ENCODE measurements at places on chromosomes 5 and 9. TPM values are rescaled to one million over a fixed set of nuclear protein-coding genes. Genes with fewer than 3 reads are reported as not detected.
A peak's percentile ranks its signal among the peaks of the same experiment; 100 is the strongest.

RGMB gene
- total RNA-seq = 13.2 TPM

DNA sequence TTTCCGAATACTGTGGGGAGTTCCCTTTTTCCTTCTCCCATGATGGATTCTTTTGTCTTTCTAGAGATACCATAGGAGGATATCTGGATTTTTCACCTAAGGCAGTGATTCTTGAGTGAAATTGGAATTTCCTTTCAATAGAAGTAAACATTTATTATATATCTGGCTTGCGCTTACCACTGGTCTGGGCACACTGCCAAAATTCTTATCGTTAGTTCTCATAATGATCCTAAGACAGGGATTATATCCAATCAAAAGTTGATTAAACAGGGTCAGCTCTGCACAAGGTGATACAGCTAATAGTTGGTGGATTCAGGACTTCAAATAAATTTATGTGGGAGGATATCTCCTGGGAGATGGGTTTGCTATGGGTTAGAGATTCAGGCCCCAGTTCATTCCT, 9.6 kb downstream of the TLE4 start:
- no peak for DNase-seq

GRCh38 chr5:117144086-117144485, 569.5 kb upstream of the SEMA6A start:
- no peak for DNase-seq

GRCh38 chr9:106039151-106039935, 345.0 kb downstream of the TMEM38B start:
- no peak for DNase-seq

GRCh38 chr5:3889412-3890142, 293.9 kb downstream of the IRX1 start:
- peak; percentile 13 for DNase-seq

- no peak for DNase-seq
Observed at GRCh38 chr5:3033033-3033755, 281.7 kb upstream of the IRX2 start.

DNA sequence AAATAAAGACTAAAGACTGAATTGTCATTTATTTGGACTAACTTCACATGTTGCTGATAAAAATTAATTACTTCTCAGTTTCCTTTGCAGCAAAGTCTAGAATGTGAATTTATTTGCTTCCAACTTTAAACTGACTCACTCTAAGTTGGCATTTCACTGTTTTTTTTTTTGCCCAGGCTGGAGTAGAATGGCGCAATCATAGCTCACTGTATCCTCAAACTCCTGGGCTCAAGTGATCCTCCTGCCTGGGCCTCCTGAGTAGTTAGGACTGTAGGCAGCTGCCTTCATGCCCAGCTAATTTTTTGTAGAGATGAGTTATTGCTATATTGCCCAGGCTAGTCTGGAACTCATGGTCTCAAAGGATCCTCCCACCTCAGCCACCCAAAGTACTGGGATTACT, 3.5 kb downstream of the CCNB1 start:
- DNase-seq = peak; percentile 10

CD14 gene
- not detected for total RNA-seq

ENG gene
- total RNA-seq = 6.8 TPM

SH3PXD2B gene
- 8.3 TPM for total RNA-seq

DNA sequence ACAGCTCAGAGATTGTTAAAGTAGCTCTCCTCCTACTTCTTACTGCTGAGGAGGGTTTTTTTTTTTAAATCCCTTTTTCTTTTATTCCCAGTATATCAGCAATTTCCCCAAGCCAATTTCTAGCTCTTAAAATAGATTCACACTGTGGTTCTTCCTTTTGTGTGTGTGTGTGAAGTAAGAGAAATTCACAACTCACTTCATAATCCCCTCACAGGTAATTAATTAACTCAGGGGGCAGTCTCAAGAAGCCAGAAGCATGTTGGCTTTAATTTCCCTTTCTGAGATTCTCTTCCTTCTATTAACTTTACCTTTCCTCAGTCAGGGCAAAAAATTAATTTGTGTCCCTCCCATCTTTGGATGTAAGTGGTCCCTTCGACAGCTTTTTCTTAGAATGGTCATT, 71.0 kb upstream of the HMHB1 start:
- DNase-seq = peak; percentile 51

- DNase-seq = no peak
Observed at GRCh38 chr9:79007701-79008483, 563.9 kb upstream of the TLE4 start.

BAAT gene
- total RNA-seq = 0.94 TPM

CTSL gene
- total RNA-seq = 79.2 TPM

- peak; percentile 84 for DNase-seq
Observed at GRCh38 chr5:74762599-74762998, 4.3 kb downstream of the GFM2 start.

GRCh38 chr5:173592050-173592669, 24.3 kb downstream of the BOD1 start:
- DNase-seq = no peak

DNA sequence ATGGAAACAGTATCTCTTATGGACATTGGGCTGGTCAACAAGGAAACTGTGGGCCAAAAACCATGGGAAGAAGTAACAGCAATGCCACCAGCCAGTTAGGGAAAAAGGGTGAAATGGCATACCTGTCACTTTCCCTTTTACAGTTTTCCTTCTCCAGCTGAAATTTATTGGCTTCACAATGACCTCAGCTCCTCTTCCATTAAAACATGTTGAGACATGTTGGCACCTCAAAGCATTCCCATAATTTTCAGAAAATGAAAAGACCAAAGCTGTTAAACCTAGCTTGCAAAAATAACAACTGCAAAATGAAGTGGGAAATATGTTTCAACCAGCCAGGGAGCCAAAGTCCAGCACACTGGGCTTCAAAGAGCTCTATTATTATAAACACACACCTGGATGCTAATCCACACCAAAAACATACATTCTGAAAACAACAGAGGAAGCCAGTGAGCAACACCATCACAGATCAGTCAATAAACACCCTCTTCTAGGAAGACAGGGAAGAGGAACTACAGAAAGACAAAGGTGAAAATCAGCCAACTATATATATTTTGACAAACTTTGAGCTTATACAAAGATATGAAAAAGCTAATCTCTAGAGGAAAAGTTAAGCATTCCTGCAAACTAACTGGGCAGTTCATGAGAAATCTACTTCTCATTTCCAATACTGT, 78.4 kb upstream of the PTGER4 start:
- no peak for DNase-seq

SPINK4 gene
- not detected for total RNA-seq

DNA sequence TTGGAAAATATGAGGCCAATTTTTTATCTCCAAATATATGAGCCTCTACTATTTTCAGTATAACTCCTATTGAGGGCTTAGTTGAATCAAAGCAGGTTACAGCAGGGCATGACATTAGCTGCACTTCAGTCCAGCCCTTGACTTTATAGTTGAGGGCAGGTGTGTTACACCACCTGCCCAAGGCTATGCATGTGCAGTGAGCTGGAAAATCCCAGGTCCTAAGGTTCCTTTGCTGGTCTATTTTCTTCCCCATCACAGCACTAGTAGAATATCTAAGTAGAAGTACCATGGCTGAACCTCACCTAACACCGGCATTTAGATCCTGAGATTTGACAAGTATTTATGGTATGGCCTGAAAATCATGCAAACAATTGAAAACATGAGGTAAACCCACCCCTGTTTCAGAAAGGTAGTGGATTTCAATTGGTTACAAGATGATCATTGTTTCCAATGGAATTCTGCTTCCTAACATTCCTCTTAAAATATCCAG, 201.1 kb downstream of the SEMA5A start:
- DNase-seq = peak; percentile 55

SLC36A3 gene
- not detected for total RNA-seq

DNA sequence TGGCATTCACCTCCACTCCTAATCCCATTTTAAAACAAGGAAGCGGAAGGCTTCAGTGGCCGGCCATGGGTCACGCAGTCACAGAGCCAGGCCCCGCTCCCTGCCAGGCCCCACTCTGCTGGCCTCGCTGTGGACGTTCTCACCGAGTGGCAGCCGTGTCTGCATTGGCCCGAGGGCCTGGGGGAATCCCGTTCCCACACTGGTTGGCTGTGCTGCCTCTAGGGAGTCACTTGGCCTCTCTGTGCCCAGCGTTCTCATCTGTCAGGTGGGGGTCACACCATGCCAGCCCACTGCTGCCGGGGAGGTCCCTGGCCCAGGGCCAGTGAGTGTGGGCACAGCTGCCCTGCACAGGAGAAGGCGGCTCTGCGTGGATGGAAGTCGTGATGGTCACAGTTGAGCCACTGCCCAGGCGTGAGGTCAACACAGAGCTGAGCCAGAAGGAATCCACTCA, 13.4 kb upstream of the SLC9A3 start:
- no peak for DNase-seq

- peak; percentile 59 for DNase-seq
Observed at GRCh38 chr5:10789021-10789420, 28.0 kb upstream of the DAP start.

GABRA1 gene
- not detected for total RNA-seq

GRCh38 chr5:79561525-79561893, 47.6 kb upstream of the HOMER1 start:
- DNase-seq = no peak

ZNF879 gene
- total RNA-seq = 2.8 TPM

RETREG1 gene
- total RNA-seq = 175 TPM

DNA sequence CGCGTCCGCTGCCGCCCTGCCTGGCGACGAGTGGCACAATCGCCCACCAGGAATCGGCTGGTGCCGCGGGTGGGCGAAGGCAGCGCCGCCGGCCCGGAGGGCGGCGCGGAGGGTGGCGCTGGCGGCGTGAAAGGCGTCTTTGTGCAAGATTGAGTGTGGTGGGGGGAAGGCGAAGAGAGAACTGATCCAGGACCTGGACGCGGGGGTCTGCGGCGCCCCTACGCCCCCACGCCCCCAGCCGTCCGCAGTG, 4.6 kb upstream of the RGMB start:
- no peak for DNase-seq

DNA sequence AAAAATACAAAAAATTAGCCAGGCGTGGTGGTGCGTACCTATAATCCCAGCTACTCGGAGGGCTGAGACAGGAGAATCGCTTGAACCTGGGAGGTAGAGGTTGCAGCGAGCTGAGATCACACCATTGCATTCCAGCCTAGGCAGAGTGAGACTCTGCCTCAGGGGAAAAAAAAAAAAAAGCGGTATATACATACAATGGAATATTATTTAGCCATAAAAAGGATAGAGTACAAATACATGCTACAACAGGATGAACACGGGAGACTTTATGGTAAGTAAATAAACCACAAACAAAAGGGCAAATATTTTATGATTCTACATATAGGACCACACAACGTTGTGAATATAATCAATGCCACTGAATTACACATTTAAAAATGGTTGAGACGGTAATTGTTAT, 5.2 kb downstream of the UBTD2 start:
- DNase-seq = no peak

DNA sequence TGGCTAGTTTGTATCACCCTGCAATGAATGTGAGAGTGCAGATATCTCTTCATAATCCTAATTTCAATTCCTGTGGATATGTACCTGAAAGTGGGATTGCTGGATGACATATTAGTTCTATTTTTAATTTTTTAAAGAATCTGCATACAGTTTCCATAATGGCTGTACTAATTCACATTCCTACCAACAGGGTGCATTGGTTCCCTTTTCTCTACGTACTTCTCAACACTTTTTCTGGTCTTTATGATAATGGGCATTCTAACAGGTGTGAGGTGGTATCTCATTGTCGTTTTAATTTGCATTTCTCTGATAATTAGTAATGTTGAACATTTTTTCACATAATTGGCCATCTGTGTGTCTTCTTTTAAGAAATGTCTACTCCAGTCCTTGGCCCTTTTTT, 927.5 kb downstream of the DTWD2 start:
- no peak for DNase-seq

- DNase-seq = no peak
Observed at GRCh38 chr5:33182986-33183385, 257.8 kb upstream of the TARS1 start.

EGFLAM gene
- under 0.01 TPM for total RNA-seq

CSF2 gene
- total RNA-seq = 0.60 TPM

GRCh38 chr5:172932313-172933017, 26.8 kb upstream of the RPL26L1 start:
- peak; percentile 43 for DNase-seq

GRCh38 chr9:129363216-129363873, 185.3 kb upstream of the IER5L start:
- DNase-seq = no peak

DNA sequence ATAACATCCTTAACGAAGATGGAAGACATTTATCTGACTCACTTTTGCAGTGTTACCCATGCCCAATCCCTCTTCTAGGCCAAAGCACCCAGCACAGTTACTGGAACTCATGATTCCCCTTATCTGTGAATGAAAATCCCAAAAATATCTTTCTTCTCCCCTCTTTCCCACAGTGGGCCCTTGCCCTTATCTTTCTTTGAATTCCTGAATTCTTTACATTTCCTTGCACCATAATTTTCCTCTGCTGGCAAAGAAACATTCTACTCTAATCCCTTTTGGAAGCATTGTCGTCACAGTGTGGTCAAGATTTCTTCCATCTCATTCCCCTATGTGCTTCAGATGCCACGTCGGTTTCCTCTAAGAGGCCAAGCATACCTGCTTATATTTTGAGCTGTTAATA, 135.9 kb upstream of the LIFR start:
- DNase-seq = no peak

DNA sequence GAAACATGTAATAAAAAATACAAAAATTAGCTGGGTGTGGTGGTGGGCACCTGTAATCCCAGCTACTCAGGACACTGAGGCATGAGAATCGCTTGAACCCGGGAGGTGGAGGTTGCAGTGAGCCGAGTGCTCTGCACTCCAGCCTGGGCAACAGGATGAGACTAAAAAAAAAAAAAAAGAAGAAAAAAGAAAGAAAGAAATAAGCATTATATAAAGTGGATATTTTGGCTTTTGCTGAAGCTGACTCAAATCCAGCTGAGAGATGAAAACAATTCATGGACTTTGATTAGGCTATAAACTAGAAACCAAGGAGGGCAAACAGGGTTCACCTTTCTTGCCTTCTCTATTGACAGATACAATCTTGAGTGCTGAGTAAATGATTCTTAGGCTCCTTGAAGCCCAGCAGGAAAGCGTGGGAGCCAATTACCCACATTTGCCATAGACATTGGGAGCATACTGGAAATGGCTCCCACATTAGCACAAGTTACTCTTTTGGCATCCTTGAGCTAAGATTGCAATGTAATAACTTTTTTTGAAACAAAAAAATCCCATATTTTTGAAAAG, 2.4 kb upstream of the BTF3 start:
- DNase-seq = peak; percentile 82

DNA sequence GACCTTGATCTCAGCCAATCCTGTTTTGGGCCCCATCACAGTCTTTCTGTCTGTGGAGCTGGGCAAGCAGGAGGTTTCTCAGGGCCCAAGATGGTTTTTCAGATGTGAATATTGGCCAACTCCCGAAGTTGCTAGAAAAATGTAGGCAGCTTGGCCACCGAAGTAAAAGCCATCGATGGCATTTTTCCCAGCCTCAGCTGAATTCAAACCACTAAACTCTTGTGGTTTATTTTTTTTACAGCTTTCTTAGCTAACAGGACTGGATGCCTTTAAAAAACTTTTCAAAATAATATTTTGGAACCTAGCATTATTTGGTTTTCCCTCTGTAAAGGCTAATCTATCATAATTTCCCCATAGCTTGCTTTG, 102.5 kb upstream of the ERCC6L2 start:
- peak; percentile 35 for DNase-seq

HEMGN gene
- not detected for total RNA-seq
